ENCODE measurements at places on chromosomes 12 and 14.

GRCh38 chr12:70551731-70552130 lies 85.5 kb downstream of the PTPRB start:
- no peak for DNase-seq

GRCh38 chr14:96945721-96946120 lies 148.5 kb downstream of the VRK1 start:
- no peak for DNase-seq

DNA sequence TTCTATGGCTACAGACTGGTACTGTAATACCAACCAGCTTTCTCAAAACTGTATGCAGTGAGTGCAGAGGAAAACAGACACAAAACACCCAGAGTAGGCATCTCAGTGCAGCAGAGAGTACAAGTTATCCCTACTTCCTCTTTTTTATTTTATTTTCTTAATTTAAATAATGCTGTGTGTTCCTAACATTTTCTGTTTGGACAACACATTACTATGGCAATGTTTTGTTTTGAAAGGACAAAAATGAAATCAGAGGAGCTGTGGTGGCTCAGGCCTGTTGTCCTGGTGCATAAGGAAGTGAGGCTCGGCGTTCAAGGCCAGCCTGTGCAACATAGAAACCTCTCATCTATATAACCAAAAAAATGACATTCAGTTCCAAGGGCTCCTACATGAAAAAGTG lies 33.7 kb upstream of the SELPLG start:
- no peak for DNase-seq

GRCh38 chr12:104010606-104011169 lies 39.3 kb downstream of the GLT8D2 start:
- DNase-seq: no peak

- DNase-seq: no peak
Observed at GRCh38 chr14:59275668-59276067, 87.2 kb downstream of the DAAM1 start.

DNA sequence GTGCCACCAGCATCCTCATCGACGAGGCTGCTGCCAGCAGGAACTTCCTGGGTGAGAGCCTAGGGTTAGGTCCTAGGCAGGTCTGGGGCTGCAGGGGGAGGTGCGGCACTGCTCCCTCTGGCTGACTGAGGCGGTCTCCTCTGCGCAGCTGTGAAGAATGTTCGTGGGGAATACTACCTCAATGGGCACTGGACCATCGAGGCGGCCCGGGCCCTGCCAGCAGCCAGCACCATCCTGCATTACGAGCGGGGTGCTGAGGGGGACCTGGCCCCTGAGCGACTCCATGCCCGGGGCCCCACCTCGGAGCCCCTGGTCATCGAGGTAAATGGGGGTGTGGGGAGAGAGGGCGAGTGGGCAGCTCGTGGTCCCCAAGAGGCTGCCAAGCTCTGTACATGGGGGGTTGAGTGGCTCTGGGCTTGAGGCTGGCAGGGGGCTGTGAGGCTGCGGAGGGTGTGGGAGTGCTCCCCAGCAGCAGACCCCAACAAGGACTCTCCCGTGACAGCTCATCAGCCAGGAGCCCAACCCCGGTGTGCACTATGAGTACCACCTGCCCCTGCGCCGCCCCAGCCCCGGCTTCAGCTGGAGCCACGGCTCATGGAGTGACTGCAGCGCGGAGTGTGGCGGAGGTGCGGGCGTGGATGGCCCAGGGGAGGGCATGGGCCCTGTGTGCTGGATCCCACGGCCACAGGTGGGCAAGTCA lies 14.4 kb downstream of the PAPLN start:
- DNase-seq: no peak

GRCh38 chr12:109033239-109034196 lies 12.7 kb upstream of the SVOP start:
- DNase-seq: peak; percentile 18

- no peak for DNase-seq
Observed at GRCh38 chr12:100266585-100266834, 369 bp downstream of the DEPDC4 start.

DNA sequence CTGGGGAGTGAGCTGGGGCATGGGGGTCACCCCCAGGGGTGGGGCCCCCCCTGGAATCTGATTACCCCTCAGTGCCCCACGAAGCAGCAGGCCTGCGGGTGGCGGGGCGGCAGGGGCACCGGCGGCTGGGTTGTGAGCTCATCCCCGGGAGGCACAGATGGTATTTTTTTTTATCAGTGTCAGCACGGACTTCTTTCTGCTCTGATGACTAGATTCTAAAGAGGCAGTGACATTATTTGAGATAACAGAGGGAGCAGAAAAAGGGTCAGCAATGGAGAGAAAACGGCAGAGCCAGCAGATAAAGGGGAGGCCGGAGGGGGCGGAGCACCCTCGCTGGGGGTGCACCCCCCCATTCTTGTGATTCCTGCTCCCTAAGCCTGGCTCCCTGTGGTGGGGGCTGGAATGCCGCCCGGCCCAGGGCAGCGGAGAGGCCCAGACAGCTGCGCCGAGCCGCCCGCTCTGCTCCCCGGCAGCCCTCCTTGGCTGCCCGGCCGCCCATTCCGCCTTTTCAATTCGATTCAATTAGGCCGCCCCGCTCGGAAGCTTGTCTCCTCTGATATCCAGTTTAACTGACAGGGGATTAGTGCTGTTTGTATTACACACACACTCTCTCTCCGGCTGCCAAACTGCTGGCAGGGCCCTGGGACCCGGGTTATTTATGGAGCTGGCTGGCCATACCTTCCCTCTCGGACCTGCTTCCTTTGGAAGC lies 32.9 kb downstream of the MVK start:
- DNase-seq: peak; percentile 62

DNA sequence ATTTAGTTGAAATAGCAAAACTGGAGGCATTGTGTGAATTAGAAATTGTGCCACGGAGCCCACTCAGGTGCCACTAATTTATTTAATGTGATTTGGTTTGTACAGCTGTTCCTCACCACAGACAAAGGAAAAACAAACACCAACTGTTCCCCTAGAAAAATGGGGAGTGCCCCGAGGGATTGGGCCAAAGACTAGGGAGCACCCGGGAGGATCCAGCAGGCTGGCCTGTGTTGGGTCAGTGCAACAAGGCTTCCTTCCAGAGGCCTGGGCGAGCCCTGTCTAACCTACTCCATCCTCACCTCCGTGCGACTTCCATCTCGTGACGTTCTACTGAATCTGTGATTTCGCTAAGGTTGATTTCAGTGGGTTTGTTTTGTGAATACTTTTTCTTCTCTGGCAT lies 206.2 kb downstream of the CHST11 start:
- DNase-seq: peak; percentile 24

- DNase-seq: no peak
Observed at GRCh38 chr12:124588751-124589267, 21.4 kb upstream of the NCOR2 start.

GRCh38 chr14:102554821-102555819 lies 37.3 kb upstream of the RCOR1 start:
- DNase-seq: peak; percentile 73

DNA sequence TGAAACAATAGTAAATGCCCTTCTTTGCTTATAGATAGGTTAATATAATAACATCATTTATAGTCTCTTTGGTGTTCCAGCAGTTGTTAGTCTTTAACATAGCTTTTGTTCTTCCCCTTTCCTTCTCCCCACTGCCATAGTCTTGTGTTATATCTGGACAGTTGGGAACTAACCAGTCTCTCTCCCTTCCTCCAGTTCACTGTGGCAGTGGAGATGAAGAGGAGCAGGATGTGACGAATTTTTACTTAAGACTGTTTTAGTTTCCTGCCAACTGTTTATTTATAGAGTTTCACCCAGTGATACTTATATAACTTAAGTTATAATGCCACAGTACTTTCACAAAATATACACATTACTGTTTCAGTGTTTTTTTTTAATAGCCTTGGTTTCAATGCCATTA lies 277.4 kb downstream of the PDZRN4 start:
- no peak for DNase-seq

DNA sequence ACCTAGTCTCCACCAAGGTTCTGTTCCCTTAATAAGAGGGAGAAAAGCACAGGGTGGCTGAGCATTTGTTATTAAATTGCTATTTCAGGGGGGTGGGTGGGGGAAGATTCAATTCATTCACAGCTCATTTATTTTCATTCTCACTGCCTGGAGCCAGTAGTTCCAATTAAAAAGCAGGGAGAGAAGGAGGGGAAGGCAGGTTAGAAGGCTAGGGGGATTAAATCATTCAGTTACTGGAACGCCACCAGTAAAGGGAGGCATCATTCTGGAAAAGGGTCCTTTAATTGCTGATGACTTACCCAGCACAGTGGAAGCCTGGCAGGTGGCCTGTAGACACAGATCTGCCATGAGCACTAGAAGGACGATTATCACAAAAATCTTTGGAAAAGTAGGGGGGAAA lies 47.4 kb downstream of the NIN start:
- DNase-seq: no peak

GRCh38 chr14:91108941-91109611 lies 4.8 kb upstream of the DGLUCY start:
- DNase-seq: no peak

DNA sequence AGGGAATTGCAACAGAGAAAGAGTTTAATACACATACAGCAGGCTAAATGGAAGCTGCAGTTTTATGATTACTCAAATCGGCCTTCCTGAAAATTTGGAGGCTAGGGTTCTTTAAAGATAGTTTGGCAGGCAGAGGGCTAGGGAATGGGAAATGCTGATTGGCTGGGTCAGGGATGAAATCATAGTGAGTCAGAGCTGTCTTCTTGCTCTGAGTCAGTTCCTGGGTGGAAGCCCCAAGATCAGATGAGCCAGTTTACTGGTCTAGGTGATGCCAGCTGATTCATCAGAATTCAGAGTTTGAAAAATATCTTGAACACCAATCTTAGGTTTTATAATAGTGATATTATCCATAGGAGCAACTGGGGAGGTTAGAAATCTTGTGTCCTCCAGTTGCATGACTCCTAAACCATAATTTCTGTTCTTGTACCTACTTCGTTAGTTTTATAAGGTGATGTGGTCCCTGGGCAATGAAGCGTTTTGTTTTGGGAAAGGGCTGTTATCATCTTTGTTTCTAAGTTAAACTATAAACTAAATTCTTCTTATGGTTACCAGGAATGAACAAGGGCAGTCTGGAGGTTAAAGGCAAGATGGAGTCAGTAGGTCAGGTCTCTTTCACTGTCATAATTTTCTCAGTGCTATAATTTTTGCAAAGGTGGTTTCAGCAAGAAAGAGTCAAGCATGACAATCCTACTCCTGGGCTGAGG lies 257.8 kb upstream of the CCDC196 start:
- DNase-seq: no peak

DNA sequence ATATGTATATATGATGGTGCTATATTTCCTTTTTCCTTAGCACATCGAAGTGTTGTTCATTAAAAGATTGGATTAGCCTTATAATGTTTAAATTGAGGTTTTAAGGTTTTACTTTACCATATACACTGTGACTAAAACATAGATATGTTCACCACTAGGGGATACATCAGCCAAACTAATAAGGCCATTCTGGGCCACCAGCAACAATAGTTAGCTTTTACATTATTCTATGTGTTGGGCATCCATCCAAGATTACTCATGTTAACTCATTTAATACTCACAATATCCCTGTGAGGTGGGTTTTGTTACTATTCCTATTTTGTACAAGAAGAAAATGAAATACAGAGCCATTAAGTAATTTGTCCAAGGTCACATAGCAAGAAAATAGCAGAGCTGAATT lies 202.6 kb upstream of the AVPR1A start:
- DNase-seq: no peak

- no peak for DNase-seq
Observed at GRCh38 chr12:1435044-1435443, 159.3 kb downstream of the FBXL14 start.

DNA sequence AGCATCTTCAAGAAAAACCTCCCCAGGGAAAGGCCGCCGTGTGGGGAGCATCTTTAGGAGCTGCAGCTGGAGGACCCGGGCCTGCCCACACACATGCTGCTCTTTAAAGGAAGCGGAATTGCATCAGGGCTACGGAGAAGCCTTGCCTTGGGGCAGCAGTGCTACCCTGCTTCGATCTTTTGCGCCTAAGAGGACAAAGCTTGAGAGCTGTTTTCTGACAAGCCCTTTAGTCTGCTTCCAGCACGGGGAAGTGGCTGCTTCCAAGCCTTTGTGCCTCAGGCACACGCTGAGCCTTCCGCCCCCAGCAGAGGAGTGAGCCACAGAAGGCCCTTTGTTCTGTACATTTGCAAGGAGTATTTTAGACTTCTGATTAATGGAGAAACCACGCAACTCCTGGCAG lies 31.5 kb downstream of the COA8 start:
- DNase-seq: peak; percentile 96
